ENCODE measurements at places on chromosomes 11 and 22.

- DNase-seq, result peak; percentile 50
These were observed 1.8 kb upstream of the SLC22A8 start for GRCh38 chr11:63017306-63017974.

GRCh38 chr11:128196235-128196634, 391.1 kb downstream of the ETS1 start:
- no peak for DNase-seq

DNA sequence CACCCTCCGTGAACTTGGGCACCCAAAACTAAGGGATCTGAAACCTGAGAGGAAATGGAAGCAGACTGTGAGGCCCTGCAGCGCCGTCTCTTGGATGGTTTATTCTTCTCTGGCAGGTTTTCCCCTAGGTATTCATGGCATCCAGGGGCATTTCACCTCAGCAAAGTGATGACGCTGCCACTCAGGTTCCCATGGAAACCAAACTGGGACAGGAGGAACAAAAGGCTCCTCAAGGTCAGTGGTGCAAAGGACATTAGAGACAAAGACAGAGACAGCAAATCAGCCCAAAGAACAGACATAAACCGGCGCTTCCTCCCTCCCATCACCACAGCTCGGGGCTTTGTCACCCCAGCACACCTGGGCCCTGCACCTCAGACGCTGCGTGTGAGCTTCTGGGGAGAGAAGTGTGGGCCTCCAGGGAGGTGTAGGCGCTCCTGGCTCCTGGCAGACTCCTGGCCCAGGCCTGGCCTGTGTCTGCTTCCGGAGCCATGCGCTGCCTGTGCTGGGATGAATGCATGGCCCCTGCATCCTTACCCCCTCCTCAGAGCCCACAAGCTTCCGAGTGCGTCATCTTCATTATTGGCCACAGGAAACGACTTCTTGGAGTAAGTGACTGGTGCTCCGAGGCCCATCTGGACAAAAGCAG, 5.9 kb downstream of the TP53AIP1 start:
- DNase-seq, result peak; percentile 80

- DNase-seq, result no peak
These were observed 5.2 kb upstream of the ADORA2A start for GRCh38 chr22:24422102-24422665.

- DNase-seq, result no peak
These were observed 221.3 kb downstream of the FAM76B start for GRCh38 chr11:95568281-95568680.

- DNase-seq, result no peak
These were observed 47.2 kb downstream of the CCDC15 start for GRCh38 chr11:125001079-125001778.

GRCh38 chr11:12152321-12152720, 41.9 kb downstream of the MICAL2 start:
- DNase-seq, result no peak

DNA sequence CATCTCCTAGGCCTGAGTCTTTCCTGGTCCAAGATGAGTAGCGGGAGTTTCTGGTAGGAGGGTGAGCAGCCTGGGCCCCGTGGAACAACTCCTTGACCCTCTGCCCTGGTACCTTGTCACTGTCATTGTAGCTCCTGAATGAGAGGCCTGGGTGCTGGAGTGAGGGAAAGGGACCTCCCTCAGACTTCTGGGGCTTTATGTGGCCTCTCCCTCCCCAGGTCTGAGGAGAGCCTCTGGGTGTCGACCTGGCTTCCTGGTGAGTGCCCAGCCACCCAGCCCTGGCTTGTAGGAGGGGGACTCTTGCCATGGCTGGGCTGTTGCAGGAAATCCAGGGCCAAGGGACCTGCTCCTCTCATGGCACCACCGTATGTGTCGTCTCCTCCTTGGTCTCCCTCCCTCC, 3.9 kb downstream of the P2RY2 start:
- DNase-seq, result no peak

- no peak for DNase-seq
These were observed 7.0 kb downstream of the C11orf86 start for GRCh38 chr11:66981976-66982578.

- no peak for DNase-seq
These were observed 43.3 kb downstream of the CYB5R2 start for GRCh38 chr11:7630002-7630401.

DNA sequence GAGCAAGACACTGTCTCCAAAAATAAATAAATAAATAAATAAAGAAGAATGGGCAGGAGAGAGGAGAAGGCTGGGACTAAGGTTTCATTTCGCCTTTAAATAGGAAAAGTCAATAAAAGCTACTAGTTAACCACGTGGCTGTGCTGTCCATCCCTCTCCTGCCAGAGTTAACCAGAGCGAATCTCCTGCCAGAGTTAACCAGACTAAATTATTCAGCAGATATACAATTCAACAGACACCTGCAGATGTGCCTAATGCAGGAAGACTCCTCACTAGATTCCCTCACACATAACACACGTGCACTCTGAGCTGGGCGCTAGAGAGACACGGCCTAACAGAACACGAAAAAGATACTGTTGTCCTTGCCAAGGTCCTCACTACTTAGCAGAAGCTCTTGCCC, 156.1 kb downstream of the IGLL1 start:
- no peak for DNase-seq

- DNase-seq, result no peak
These were observed 19.0 kb upstream of the MPPED2 start for GRCh38 chr11:30605036-30605605.

GRCh38 chr11:6336293-6336692, 16.0 kb upstream of the CAVIN3 start:
- no peak for DNase-seq

DNA sequence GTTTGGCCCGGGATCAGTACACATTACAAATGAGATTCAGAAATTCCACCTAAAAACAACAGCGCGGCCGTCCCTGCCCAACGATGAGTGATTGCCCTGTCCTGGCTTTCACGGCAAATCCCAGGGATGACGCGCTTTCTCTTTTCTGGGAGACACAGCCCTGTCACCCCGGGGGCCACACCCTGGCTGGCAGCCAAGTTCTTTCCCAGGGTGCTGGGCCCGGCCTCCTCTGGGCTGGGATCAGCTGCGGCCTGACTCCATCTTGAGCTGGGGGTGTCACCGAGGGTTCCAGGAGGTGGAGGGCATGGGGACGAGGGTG, 82.7 kb downstream of the FBLN1 start:
- no peak for DNase-seq

DNA sequence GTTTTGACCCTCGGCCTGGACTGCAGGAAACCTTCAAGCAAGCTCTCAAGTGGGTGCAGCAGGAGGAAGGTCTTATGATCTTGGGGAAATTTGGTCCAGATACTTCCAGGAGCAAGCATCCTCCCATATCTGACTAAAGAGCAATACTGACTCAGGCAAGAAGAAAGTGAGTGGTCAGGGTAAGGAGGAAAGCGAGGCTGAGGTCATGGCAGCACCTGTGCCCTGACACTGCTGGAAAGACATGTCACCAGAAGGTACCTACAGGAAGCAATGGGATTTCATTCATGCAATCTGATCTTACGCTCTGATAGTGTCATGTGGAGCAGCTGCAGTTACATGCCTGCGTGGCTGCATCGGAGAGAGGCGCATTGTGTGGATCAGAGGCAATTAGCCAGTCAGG, 6.5 kb upstream of the TOP3B start:
- no peak for DNase-seq

- peak; percentile 70 for DNase-seq
These were observed 135.1 kb upstream of the TTC12 start for GRCh38 chr11:113179181-113179704.

DNA sequence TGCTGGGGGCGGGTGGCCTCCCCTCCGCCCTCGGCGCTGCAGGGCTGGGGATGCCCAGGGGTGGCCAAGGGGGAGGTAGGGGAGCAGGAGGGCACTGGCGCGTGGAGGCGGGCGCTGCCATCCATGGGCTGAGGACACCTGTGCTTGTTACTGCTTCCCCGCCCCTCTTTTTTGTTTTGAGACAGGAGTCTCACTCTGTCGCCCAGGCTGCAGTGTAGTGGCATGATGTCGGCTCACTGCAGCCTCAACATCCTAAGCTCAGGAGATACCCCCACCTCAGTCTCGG, 683 bp upstream of the FADS3 start:
- no peak for DNase-seq

GRCh38 chr11:68893282-68893681, 10.3 kb downstream of the MRPL21 start:
- no peak for DNase-seq

GRCh38 chr11:82043316-82043715, 690.3 kb downstream of the FAM181B start:
- no peak for DNase-seq

DNA sequence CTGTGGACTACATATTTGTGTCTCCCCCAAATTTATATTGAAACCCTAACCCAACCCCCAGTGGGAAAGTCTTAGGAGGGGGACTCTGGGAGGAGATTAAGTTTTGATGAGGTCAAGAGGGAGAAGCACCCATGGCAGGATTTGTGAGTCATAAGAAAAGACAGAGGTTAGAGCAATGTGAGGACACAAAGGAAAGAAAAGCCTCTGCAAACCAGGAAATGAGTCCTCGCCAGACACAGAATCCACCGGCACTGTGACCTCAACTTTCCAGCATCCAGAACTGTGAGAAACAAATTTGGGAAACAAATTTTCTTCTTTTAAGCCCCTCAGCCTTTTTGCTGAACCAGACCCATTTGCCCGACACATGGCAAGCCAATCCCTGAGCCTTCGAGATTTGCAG, 397.0 kb downstream of the NTM start:
- no peak for DNase-seq

GRCh38 chr11:34501500-34501899, 12.1 kb downstream of the ELF5 start:
- no peak for DNase-seq

DNA sequence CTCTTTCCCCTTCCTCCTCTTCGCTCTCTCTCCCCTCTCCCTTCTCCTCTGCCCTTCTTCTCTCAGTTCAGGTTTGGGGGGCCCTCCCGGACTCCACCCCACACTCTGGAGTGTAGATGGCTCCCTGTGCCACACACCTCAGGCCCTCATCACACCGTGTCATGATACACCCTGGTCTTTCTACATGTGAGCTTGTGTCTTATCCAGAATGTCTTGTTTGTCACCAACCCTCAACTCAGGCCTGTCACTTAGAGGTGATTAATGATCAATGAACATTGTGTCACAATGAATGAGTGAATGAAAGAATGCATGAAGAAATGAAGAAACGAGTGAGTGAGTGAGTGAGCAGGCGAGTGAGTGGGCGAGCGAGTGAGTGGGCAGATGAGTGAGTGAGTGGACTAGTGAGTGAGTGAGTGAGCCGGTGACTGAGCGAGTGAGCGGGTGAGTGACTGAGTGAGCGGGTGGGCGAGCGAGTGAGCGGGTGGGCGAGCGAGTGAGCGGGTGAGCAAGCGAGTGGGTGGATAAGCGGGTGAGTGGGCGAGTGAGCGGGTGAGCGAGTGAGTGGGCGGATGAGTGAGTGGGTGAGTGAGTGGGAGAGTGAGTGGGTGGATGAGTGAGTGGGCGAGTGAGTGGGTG, 33.8 kb downstream of the CAPN1 start:
- no peak for DNase-seq

- DNase-seq, result no peak
These were observed 7.5 kb downstream of the CFAP68 start for GRCh38 chr11:111886844-111887243.

GRCh38 chr11:5366856-5367255, 15.5 kb downstream of the OR51B6 start:
- DNase-seq, result no peak

GRCh38 chr11:116777056-116777455, 4.3 kb upstream of the BUD13 start:
- DNase-seq, result no peak

DNA sequence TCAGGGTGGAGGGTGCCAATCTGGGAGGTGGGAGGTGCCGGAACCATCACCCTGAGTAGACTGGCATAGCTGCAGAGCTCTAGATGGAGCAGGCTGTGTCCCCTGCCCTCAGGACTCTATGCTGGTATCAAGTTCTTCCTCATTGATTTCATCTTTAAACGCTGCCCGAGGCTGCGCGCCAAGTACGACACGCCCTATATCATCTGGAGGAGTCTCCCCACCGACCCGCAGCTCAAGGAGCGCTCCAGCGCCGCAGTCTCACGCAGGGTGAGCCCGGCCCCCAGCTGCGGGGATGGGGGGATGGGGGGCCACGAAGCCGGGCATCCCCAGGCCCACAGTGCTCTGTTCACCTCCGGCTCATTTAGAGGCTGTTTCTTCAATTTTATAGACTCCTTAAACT, 52.5 kb downstream of the GRAMD4 start:
- no peak for DNase-seq
